ENCODE measurements at places on chromosomes 4 and X.

- no peak for DNase-seq
These were observed 29.8 kb downstream of the SULT1E1 start for GRCh38 chr4:69830192-69830559.

GRCh38 chr4:40412388-40412787, 77.3 kb downstream of the CHRNA9 start:
- no peak for DNase-seq

DNA sequence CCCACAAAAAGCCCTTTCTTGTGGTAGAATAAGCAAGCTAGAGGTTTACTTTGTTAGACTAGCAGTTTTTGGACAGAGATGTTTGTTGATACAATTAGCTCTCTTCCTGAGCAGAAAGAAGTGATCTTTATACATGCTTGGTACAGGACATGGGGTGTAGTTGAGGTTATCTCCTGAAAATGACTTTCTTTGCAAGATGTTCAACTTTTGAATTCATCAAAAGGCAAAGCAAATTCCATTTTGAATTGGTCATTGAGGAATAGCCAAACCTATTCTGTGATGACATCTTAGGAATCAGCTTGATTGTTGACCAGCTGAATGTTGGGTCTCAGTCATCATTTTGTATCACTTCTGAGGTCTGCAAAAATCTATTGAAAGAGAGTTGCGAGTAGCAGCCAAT, 3.8 kb downstream of the CPE start:
- no peak for DNase-seq

DNA sequence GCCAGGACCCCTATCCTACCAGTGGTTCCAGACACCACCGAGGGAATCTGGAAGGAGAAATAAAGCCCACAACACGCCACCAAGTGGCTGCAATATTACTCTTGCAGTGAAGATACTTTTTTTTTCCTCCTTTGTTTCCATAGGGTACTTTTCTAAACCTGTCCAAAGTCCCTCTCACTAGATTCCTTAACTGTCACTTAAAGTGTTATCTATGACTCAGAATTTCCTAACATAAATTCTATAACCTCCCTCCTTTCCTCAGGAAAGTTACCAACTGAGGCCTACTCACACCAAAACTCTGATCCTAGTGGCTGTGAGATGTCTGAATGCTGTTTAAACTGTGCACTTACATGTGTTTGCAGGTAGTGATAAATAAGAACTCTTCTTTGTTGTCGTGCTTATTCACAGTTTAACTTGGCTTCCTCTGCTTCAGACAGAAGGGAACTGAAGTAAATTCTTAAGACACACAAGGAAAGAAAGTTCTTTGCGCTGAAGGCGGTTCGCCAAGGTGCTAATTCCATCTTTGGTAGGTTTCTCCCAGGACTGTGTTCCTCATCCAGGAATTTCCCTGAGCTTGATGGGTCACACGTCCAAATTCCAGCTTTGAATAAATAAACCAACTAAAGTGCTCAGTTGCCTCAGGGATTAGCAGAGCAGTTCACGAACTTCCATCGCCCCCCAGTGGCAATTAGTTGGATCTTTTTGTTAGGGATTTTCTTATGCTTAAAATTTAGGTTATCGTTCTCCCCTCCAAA, 10.7 kb upstream of the HCCS start:
- DNase-seq, result no peak

GRCh38 chr4:4260185-4260751, 12.2 kb upstream of the TMEM128 start:
- peak; percentile 26 for DNase-seq

- DNase-seq, result no peak
These were observed 36.6 kb downstream of the MYOZ2 start for GRCh38 chr4:119172223-119172622.

- DNase-seq, result no peak
These were observed 631.5 kb downstream of the PCDH7 start for GRCh38 chr4:31351695-31352094.

GRCh38 chr4:189305500-189305899, 635.2 kb upstream of the FRG1 start:
- DNase-seq, result no peak

GRCh38 chr4:83172371-83172770, 57.8 kb upstream of the PLAC8 start:
- DNase-seq, result no peak

DNA sequence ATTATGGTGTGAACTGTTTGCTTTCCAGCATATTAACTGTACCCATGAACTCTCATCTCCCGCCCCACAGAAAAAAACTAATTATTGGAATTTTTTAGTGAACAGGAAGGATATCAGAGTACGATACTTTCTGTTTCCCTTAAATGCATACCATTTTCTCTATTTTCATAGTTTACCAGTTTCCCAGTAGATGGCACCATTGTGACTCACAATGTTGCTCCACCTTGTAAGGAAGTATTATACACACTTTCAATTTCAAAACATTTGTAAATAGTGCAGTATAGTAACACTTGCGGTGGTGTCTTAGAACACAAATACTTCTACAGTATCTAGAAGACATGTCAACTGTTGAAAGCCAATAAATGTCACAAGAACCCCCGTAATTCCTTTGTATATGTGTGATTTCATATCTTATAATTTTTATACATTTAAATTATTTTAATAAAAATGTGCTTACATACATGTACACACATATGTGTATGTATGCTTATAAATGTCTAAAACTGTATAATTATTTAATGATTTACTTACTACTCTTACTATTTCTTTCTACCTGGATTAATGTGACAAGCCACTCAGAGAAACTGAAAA, 167.3 kb downstream of the SLIT2 start:
- no peak for DNase-seq

DNA sequence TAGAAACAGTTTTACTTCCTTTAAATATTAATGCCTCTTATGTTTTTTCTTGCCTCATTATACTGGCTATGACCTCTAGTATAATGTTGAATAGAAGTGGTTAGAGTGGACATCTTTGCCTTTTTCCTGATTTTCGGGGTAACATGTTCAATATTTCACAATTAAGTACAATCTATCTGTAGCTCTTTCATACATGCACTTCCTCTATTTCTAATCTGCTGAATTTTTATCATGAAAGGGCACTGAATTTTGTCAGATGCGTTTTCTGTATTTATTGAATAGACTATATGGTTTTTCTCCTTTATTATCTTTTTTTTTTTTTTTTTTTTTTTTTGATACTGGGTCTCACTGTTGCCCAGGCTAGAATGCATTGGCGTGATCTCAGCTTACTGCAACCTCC, 29.0 kb downstream of the MECP2 start:
- no peak for DNase-seq

DNA sequence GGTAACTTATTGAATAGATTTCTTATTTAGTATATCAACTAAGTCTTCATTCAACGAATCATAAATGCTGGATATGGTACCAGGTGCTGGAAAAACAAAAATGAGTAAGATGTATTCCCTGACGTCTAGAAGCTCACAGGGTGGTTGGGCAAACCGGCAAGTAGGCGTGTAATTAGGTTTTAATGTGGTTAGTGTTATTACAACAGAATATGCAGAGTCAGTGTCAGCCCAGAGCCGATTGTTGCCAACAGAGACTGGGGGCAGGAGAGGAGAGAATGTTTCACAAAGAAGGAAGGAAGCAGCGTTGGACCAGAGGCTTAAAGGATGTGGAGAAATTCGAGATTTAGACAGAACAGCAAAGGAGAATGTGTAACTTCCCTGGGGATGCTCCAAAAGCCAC, 111.7 kb downstream of the TENM3 start:
- no peak for DNase-seq

- DNase-seq, result no peak
These were observed 126.5 kb downstream of the KIT start for GRCh38 chr4:54784161-54784671.

GRCh38 chr4:166092797-166093290, 219.8 kb downstream of the TLL1 start:
- DNase-seq, result no peak

GRCh38 chrX:15664487-15665444, at the start of gene CLTRN:
Gene CLTRN, minus strand, starts transcription at chrX:15664805. Its CDS starts 30 bp downstream, at chrX:15664775.
- no peak for DNase-seq

GRCh38 chr4:61201561-61201960, 1.4 kb downstream of the ADGRL3 start:
- no peak for DNase-seq

DNA sequence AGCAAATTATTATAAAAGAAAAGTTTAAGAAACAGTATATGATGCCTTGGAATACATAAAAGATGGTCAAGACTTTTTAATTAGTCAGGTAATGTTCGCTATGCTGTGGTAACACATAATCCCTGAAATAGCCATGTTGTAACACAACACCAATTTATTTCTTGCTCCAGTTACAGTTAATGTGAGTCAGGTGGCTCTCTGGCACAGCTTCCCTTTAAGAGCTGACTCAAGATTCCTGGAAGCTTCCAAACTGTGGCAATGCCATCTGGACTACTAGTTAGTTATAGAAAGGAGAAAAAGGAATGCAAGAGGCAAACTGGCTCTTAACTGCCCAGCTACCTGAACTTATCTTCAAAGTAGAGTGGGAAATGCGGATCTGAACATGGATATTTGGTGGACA, 210.5 kb downstream of the CHM start:
- no peak for DNase-seq

GRCh38 chr4:653080-653821, 20.8 kb downstream of the ATP5ME start:
- no peak for DNase-seq

DNA sequence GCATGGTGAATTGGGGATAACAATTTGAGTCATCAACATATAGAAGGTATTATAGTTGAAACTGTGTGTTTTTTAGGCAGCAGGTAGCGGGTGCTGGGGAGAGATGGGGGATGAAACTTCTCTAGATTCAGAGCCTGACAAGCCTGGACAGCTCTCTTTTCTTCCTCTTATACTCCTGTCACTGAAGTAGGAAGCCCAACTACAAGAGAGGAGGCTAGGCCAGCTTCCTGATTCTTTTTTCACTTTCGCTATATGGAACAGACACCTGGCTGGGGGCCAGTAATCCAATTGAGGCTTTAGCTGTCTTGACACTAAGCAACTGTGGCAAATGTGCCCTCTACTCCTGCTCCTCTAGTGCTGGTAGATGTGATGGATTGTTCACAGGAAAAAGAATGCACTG, 69.2 kb downstream of the PHKA1 start:
- peak; percentile 35 for DNase-seq

DNA sequence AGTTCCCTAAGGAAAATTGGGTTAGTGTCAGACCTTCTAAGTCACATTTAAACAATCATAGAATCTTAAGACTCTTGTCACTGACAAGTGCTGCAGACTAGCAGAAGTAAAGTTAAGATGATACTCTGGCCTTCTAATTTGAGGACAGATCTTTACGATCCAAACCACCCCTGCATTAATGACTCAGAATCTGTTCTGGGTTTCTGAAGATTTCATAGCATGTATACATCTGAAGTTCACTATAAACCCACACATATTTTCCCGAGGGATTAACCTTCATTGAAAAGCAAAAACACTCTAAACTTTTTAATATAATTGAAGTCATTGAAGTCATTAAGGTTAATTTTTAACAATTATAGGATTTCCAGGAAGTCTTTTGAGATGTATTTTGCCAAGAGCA, 674.3 kb downstream of the IQCM start:
- no peak for DNase-seq

DNA sequence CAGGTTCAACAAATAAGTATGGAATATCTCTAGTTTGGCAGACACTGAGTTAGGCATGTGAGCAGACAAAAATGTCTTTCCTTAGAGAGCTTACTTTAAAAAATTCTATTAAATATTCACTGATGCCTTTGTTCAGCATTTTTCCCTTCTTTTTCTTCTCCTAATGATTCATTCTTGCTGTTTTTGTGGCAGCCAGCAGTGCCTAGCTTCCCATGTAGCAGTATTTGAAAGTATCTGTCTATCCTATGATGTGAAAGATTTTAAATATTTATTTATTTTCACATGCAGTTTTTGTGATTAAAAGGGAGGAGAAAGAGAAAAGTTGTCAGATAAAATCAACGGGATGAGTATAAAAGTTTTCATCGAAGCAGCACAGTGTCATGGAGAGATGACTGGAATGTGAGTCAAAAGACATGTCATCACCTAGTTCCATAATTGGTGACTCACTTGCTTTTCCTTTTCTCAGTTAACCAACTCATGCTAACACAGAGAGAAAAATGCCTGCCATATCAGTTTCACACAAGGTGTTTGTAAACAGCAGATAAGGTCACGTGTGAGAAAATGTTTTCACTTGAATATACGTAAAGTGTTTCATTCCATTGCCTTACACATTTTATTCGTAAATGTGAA, 69.8 kb downstream of the BMPR1B start:
- DNase-seq, result no peak

DNA sequence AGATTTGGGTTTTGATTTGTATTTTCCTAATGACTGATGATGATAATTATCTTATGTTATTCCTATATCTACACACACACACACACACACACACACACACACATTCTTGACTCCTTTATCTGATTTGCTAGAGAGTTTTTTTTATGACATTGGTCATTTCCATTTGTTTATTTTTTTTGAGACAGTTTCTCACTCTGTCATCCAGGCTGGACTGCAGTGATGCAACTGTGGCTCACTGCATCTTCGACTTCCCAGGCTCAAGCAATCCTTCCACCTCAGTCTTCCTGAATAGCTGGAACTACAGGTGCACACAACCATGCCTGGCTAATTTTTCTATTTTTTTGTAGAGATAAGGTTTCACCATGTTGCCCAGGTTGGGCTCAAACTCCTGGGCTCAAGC, 6.7 kb downstream of the ZNF81 start:
- DNase-seq, result no peak

Data from GDM1 (cell line).